ENCODE measurements at places on chromosomes 2 and 18.

GRCh38 chr2:45205985-45206384, 196.7 kb upstream of the SIX2 start:
- DNase-seq, result no peak

DNA sequence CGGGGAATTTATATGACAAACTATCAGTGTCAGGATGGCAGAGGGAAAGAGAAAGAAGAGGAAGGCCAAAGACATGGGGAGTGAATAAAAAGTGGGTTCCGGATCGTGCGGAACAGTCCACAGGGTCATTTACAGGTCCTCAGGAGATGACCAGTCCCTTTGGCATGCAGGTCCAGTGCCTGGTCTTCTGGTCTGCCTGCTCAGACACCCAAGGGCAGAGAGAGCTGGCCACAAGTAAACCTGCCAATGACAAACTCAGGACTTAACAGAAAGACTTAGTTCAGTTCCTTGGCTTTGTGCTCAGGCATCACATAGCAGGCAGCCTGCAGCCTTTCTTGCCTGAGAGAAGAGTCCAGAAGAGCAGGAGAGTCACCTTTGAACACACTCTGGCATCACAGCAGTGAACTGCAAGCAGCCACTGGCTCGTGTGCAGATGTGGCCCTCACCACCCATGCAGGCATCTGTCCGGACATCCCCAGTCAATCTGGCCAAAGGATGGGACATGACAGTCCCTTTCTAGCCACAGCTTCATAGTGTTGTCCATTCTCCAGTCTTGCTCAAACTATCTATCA, 14.0 kb downstream of the TMEM127 start:
- DNase-seq, result peak; percentile 95

DNA sequence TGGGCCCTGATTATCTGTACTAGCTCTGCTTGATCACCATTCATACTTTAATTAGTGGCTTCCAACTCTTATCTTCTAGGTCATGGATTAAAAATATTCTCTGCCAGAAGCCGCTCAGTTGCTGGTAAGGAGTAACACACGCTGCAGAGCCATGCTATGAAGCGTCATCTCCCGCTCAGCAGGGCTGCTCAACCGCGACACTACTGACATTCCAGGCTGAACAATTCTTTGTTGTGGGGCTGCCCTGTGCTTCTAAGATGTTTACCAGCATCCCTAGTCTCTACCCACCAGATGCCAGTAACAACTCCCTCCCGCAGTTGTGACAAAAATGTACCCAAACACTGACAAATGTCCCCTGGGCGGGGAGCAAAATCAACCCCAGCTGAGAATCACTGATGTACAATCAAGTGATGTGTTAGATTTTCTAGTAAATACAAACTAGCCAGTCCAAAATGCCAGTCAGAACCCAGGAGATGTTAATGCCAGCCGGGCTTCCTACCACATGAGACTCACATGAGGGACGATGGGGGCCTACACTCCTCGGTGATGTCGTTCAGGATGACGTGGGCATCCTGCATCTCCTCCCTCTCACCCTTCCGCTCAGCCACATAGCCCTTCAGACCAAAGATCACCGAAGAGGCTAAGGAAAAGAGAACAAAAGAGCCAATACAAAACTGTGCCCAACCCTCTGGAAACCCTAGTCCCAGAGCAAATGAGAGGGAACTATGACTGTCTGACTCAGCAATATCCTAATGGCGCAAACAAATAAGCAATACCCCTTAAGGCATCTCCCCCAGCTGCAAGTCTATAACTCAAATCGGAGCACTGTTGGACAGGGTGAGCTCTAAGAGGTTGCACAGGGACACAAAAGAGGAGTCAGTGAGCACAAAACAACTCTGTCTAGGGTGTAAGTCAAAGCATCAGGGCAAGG, 15.6 kb downstream of the ILKAP start:
- DNase-seq, result no peak

DNA sequence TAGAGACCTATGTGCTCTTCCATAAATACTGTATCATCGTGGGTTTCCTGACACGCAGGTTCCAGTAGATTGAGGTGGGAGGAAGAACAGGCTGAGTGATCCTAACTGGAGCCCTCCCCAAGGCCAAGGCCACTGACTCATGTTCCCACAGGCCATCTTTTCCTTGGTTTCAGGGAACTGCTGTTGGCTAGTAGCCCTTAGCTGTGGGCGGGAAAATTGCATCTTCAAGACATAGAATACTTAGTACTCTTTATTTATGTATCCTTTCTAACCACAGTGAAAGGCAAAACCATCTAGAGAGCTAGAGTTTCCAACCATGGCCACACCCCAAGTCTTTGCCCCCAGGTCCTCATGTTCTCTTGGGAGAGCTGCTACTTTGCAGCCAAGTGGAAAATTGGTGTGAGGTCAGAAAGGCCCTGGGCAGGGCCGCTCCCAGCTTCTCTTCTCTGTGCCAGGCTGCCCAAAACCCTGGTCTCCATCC, 55.9 kb downstream of the COPS8 start:
- no peak for DNase-seq

DNA sequence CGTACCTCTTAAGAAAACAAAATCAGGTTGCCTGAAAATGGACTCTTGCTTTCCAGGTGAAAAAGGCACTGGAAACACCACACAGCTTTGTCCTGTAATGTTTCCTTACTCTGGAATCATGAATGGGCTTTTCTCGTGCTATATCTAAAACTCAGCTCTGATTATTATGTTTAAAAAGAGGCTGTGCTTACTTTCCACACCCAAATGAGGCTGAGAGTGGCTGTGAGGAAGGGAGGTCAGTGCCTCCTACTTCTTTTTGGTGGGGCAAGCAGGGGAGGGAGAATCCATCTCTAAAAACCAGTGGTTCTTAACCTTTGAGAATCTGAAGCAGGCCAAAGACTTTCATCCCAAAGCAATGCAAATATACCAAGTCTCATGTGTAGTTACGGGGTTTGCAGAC, 148.6 kb downstream of the FAM210A start:
- DNase-seq, result no peak

GRCh38 chr2:237243487-237243886, 157.8 kb downstream of the COPS8 start:
- no peak for DNase-seq

DNA sequence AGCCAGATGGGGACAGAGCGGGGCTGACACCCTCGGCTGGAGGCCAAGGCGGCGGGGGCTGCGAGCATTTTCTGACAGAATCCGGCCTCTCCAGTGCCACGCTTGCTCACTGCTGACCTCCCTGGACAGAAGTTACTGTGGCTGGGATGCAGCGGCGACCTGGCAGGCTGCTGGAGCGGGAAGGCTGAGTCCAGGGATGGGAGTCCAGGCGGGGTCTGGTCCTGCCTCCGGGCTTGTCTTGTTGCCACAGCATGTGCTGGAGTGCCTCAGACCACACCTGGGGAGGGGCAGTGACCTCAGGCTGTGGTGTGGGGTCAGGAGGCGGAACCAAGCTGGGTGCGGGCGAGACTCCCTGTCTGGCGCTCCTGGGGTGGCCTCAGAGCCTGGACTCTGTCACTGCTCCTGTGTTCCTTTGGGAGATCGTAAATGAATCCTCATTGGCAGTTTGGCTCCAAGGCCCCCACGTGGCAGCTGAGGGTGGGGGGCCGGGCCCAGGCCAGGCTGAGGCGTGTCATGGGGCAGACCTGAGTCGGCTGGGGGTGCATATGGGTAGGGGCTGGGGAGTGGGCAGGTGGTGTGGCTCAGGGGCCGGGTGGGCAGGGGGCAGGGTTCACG, 5.5 kb downstream of the BOK start:
- no peak for DNase-seq

- no peak for DNase-seq
Measured at GRCh38 chr2:202765436-202765835, 106.1 kb downstream of the ICA1L start.

GRCh38 chr2:230931556-230932231, 6.7 kb upstream of the GPR55 start:
- DNase-seq, result no peak

GRCh38 chr2:134460583-134460998, 206.7 kb downstream of the MGAT5 start:
- DNase-seq, result peak; percentile 64

DNA sequence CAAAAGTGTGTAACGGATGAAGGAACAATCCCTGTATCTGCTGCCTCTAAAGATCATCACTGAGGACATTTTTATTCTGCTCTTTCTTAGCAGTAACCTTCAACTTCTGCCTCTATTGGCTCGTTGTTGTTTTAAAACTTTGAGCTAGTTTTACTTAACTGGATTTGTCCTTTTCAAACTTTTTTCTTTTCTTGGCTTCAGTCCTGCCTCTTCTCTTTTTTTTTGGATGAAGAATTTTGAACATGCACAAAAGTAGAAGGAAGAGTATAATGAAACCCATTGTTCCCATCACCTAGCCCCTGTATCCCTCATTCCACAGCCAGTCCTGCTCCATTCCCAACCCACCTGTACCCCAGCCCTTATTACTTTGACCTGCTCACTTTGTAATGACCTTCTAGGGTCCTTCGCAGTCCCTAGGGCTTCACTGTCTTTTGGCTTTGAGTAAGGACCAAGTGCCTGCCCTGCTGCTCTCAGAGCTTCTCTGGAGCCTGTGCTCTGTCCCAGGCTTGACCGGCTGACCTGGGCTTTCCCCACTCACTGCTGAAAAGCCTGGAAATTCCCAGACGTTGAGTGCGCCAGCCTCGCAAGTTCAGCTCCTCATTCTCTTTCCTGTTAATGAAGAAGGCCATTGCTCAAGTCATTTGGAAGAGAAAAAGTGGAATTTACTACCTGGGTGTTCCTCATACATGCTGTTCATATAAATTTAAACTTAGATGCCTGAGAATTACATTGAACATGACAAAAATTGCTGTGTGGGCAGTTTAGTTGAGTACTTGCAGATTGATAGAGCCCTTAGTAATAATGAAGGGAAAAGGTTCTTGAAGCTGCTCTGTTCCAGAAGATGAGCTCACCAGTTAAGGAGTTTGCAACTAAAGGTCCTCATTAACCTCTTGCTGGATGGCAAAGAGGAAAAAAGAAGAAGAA, 149.3 kb upstream of the ALPP start:
- no peak for DNase-seq

DNA sequence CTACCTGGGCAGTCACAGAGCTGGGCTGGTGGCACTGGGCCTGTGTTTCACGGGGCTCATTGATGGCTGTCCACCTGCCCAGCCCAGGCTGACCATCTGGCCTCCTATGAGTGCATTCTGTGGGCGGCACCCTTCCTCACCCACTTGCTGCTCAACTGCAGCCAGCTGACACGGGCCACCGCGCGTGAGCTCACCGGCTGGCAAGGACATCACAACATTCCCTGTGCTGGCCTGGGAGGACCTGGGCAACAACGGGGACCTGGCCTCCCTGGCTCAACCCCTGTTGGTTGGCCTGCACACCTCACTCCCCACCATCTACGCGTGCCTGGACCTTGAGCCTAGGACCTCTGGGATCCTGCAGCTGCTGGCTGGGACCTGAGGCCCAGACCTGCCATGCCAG, 98.2 kb upstream of the DTNA start:
- no peak for DNase-seq

- no peak for DNase-seq
Measured at GRCh38 chr2:42192652-42193566, 23.8 kb downstream of the EML4 start.

DNA sequence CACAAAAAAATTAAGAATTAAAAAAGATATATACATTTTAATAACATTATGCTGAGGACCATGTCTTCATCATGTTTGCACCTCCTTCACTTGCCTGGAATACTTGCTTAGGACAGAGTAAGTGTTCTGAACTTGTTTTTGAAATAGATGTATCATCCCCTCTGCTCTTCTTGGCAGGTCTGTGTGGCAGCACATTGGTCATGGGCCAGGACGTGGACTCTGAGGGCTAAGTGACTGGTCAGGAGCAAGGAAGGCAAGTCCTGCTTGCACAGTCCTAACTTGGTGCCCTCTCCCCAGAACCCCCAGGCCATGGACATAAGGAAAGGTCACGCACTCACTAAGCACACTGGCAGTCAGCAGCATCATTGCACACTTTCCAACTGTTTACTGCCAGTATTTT, 95.8 kb downstream of the PTPRM start:
- no peak for DNase-seq

- DNase-seq, result peak; percentile 88
Measured at GRCh38 chr2:160429248-160430000, 64.2 kb downstream of the RBMS1 start.

- DNase-seq, result no peak
Measured at GRCh38 chr18:76131738-76132137, 363.3 kb downstream of the ZNF516 start.

DNA sequence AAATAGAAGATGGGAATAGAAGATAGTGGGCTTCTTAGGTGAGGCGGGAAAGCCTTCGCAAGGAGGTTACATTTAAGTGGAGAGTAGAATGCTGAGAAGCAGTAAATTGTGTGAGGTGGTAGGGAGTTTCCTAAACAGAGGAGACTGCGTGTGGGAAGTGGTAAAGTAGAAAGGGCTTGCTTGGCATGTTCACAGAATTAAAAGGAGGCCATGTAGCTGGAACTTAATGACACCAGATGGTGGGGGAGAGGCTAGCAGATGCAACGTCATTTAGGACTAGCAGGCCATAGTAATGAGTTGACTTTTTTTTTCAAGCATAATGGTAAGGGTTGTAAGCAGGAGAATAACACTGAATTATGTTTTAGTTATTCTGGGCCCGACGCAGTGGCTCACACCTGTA, 13.0 kb upstream of the RTN4 start:
- DNase-seq, result no peak

- DNase-seq, result no peak
Measured at GRCh38 chr18:22267697-22268096, 98.3 kb downstream of the GATA6 start.

DNA sequence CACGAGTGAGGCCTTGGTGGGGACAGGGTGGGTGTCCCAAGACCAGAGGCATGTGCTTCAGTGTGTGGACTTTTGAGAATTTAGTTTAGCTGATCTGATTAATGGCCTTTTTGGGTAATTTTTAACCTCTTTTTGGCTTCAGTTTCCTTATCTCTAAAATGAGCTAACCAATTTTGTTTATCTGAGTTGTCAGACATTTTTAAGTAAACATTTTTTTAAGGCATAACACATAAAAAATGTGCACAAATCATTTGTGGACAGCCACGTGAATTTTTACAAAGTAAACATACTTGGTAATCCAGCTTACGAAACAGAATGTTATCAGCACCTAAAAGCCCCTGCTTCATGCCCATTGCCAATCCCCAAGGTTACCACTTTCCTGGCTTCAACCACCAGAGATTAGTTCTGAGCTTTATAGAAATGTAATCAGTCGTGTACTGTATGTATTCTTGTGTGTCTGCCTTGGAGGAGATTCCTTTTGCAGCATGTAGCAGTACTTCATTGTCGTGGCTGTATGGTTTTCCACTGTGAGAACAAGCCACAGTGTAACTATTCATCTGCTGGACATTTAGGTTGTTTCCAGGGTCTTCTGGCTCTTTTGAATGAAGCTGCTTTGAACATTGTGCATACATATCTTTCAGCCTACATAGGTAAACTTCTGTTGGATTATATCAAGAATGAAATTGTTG, 8.4 kb upstream of the INO80C start:
- DNase-seq, result no peak

- no peak for DNase-seq
Measured at GRCh38 chr2:191831410-191831994, 15.4 kb downstream of the CAVIN2 start.

- DNase-seq, result no peak
Measured at GRCh38 chr2:12006850-12007249, 260.4 kb downstream of the LPIN1 start.

- DNase-seq, result no peak
Measured at GRCh38 chr18:45398448-45398847, 216.8 kb upstream of the SLC14A2 start.

All from ACHN (cell line).